ENCODE measurements at places on chromosomes 7 and 10.

- DNase-seq = no peak
Observed at GRCh38 chr7:30989824-30990672, 26.3 kb downstream of the GHRHR start.

- no peak for DNase-seq
Observed at GRCh38 chr10:91891125-91892001, 17.9 kb downstream of the FGFBP3 start.

DNA sequence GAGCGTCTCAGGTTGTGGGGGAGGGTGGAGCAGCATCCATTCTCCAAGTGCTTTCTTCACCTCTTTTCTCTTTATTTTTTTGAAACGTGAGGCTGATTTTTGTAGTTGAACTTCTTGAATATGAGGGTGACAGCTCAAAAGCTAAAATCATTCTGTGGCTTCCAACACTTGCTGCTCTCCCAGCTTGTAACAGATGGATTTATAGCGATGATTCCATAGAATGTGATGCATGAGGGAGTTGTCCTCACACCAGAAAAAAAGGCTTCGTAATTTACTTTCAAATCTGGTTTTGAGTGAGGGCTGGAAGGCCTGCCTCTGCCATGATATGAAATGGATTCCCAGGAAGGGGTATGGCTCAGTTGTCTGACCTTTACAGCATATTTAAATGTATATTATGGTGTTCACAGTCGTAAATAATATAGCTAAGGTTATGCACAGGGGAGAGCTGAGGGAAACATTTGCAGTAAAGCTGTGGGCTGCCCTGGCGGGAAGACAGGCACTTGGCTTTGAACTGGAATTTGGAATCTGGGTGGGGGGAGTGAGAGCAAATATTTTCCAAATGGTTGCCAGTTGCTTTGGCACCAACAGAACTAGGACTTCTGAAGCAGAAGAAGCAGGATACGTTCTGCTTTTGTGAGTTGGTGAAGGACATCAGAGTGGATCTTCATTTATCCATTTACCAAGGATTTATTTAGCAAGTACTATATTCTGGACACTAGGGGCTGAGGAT, 166.7 kb downstream of the SORCS3 start:
- DNase-seq = no peak

- no peak for DNase-seq
Observed at GRCh38 chr10:91713461-91714072, 80.7 kb upstream of the PPP1R3C start.
